ENCODE measurements at places on chromosomes 3 and 15.
A peak's percentile ranks its signal among the peaks of the same experiment; 100 is the strongest.

GRCh38 chr3:180253283-180253682 lies 216.5 kb upstream of the PEX5L start:
- DNase-seq, result no peak

GRCh38 chr3:134363381-134363755 lies 10.9 kb downstream of the AMOTL2 start:
- no peak for DNase-seq

DNA sequence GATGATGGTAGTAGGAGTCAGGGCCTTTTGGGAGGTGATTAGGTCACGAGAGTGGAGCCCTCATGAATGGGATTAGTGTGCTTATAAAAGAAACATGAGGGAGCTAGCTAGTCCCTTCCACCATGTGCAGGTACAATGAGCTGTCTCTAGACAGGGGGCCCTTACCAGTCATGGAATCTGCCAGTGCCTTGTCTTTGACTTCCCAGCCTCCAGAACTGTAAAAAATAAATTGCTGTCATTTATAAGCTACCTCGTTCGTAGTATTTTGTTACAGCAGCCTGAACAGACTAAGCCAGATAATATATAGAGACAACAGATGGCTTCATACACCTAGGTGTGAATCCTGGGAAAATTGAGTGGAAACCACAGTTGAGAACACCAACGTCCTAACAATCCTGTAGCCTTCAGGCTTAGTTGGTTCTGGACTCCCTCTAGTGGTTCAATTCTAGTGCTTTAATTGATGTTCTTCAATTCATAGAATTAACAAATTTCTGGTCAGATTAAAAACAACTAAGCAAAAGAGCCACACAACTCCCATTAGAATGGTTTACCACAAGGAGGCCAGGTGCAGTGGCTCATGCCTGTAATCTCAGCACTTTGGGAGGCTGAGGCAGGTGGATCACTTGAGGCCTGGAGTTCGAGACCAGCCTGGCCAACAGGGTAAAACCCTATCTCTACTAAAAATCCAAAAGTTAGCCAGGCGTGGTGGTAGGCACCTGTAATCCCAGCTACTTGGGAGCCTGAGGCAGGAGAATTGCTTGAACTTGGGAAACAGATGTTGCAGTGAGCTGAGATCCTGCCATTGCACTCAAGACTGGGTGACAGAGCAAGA lies 21.3 kb upstream of the GATM start:
- DNase-seq, result no peak

- no peak for DNase-seq
Measured at GRCh38 chr3:36679384-36680200, 84.8 kb downstream of the DCLK3 start.

DNA sequence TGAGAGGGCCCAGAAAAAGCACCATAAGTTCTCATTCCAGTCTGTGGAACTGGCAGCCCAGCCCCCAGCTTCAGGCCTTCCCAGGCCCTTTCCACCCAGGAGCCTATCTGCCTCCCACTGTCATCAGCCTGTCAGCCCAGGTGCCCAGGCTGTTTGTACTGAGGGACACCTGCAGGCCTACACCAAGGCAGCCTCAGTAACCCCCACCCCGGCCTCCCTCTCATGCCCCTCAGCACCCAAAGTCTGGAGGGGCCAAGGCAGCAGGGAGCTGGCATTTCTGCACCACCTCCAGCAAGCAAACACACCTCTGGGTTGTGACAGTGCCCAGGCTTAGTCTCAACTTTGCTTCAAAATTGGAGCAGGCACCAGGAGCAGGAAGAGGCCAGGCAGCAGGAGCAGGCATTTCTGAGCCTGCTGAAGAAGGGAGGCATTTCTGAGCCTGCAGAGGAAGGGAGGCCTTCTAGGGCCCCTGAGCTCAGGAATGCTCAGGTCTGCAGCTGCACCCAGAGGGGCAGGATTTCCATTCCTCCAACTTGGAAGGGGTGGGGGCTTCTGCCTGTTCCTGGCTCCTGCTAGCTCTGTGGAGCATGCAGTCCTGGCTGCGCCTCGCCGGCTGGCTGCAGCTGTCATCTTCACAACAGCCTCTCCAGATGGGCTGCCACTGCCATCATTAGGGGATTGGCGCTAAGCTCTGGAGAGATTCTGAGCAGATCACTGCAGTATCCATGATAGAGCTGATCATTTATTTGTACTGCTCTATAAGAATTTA lies 396.1 kb downstream of the UNC13C start:
- DNase-seq, result no peak

DNA sequence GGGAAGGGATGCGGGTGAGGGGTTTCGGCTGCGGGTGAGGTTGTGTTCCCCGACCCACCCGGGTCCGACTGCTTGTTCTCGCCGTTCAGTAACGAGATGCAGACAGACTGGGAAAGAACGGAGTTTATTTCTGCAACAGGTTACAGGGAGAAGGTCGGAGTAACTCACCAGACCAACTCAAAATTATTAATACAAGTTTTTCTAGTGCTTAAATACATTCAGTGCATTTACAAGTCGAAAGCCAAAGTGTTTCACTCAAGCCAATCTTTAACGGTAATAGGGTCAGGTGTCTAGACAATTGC lies 492 bp upstream of the HIGD1A start:
- DNase-seq, result no peak

GRCh38 chr3:126446301-126446700 lies 29.4 kb downstream of the ZXDC start:
- DNase-seq, result no peak

- DNase-seq, result no peak
Measured at GRCh38 chr15:84908564-84908963, 24.1 kb downstream of the SLC28A1 start.

GRCh38 chr15:65373163-65373651 lies 4.6 kb downstream of the IGDCC3 start:
- DNase-seq, result no peak

GRCh38 chr3:72265256-72266015 lies 480.5 kb upstream of the PROK2 start:
- DNase-seq, result no peak

- DNase-seq, result peak; percentile 79
Measured at GRCh38 chr3:184314363-184314699, at the start of gene EIF4G1. EIF4G1 (plus strand) TSS chr3:184314606; CDS start chr3:184315797, 1,191 bp downstream.

DNA sequence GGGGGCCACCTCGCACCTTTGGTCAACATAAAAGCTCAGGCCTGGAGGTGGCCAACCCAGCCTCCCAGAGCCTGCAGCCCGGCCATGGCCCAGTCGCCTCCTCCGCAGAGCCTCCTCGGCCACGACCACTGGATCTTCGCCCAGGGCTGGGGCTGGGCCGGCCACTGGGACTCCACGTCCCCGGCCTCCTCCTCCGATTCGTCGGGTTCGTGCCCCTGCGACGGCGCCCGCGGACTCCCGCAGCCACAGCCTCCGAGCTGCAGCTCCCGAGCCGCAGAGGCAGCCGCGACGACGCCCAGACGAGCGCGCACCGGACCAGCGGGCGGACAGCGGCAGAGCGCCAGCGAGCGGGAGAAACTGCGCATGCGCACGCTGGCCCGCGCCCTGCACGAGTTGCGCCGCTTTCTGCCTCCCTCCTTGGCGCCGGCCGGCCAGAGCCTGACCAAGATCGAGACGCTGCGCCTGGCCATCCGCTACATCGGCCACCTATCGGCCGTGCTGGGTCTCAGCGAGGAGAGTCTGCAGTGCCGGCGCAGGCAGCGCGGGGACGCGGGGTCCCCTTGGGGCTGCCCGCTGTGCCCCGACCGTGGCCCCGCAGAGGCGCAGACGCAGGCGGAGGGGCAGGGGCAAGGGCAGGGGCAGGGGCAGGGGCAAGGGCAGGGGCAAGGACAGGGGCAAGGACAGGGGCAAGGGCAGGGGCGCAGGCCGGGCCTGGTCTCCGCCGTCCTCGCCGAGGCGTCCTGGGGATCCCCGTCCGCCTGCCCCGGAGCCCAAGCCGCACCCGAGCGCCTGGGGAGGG lies at the start of gene MESP2:
Gene MESP2 (plus strand): TSS at position 59 of the 799 bp plus-strand sequence. CDS start 26 bp downstream, at position 85.
- DNase-seq, result no peak

- DNase-seq, result no peak
Measured at GRCh38 chr3:132972333-132972732, 65.9 kb upstream of the TMEM108 start.

- no peak for DNase-seq
Measured at GRCh38 chr3:31240874-31241273, 291.9 kb upstream of the STT3B start.

DNA sequence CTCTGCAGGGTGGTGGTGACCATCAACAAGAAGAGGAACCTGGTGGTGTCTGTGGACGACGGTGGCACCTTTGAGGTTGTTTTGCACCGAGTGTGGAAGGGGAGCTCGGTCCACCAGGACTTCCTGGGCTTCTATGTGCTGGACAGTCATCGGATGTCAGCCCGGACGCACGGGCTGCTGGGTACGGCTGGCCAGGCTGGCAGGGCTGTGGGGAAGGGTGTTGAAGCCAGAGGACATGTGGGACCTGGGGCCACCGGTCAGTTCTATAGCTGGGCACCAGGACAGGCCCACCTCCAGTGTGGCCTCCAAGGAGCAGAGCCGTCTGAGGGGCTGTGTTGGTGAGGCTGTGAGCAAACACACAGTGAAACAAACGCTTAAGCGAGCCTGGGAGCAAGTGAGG lies 3.9 kb upstream of the ITIH3 start:
- no peak for DNase-seq

DNA sequence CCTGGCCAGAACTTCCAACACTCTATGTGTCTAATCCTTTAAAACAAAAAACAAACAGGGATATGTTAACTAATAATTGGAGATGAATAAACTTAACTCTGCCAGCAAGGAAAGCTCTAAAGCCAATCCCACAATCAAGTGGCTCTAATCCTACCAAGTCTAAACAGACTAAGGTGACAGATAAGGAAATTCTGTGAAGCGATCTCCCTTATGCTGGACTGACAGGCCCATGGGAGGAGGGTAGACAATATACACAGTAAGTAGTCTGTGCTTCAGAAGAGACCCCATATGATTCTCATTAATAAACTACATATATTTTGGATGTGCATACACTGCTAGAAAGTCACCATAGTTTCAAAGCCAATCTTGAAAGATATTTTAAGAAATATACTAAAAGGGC lies 10.1 kb downstream of the VPS13C start:
- DNase-seq, result no peak
